ENCODE measurements at places on chromosomes 5 and 9.
A peak's percentile ranks its signal among the peaks of the same experiment; 100 is the strongest.

DNA sequence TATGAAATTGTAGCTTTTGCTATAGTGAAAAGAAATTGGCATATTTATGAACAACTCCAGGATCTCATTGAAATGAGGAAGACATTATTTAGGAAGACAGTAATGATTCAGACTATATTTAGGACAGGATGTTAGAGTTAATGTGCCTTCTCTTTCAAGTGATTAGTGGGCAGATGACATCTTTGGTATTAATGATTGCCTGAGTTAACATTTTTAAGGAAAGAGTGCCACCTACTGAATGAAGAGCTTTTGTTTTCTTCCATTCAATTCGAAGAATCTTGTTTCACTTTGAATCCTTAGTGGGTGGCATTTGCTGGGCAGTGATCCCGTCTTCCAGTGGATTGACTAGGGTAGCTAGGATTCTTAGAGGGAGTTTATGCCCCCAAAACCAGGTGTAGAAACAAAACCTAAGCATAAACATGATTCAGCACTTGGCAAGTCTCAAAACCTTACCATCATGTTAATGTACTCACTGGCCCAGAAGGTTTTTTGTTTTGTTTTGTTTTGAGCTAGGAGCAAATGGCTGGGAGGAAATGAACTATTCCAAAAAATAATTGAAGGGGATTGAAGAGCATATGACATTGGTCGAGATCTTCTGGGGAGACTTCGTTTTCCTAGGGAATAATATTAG, 23.2 kb downstream of the MAP3K1 start:
- DNase-seq: no peak

GRCh38 chr9:106846857-106847256, 16.1 kb upstream of the ZNF462 start:
- DNase-seq: no peak

GRCh38 chr5:99765011-99765410, 770.2 kb upstream of the FAM174A start:
- DNase-seq: no peak

GRCh38 chr5:73131711-73132425, 11.5 kb downstream of the TMEM171 start:
- DNase-seq: no peak

DNA sequence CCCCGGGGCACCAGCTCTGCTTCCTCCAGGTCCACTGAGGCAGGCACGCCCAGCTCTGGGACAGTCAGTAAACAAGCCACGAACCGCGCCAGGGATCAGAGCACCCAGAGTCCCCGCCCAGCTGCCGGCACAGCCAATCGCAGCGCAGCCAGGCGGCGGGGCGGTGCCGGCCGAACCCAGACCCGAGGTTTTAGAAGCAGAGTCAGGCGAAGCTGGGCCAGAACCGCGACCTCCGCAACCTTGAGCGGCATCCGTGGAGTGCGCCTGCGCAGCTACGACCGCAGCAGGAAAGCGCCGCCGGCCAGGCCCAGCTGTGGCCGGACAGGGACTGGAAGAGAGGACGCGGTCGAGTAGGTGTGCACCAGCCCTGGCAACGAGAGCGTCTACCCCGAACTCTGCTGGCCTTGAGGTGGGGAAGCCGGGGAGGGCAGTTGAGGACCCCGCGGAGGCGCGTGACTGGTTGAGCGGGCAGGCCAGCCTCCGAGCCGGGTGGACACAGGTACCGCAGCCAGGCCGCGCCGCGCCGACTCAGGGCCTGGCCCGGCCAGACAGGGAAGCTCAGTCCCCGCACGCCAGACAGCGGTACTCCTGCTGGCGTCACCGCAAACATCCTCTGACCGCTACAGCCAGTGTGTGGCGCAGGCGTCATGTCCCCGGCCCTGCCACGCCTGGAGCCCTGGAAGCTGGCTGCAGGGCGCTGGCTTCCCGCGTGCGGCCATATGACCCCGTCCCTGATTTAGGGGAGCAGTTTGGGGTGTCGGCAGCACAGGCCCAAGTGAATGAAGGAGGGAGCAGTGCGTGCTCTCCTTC, at the start of gene CTSL:
Gene CTSL, plus strand, starts transcription at position 220 of the 810 bp plus-strand sequence. CDS start 1,485 bp downstream, outside the sequence.
- peak; percentile 58 for DNase-seq

DNA sequence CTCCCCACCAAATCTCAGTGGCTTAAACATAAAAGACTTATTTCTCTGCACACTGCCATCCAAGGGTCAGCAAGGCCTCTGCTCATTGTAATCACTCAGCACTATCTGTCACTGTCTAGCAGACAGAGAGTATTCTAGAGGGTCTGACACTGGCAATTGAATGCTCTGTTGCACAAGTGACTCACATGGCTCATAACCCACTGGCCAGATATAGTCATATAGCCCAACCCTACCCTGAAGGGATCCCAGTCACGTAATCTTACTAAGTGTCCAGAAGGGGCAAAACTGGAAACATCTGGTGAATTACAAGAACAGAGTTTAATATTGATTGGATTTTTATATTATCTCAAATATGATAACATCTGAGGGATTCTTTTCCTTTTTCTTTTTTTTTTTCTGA, 80.7 kb downstream of the TSSK1B start:
- DNase-seq: no peak

Measured in activated T-helper 1 cell treated with Interleukin-2 at 50 U/mL for 16 hours (primary cell).